ENCODE measurements at places on chromosomes 13 and 19.

- no peak for DNase-seq
These were observed 53.2 kb downstream of the C13orf42 start for GRCh38 chr13:51057906-51058305.

DNA sequence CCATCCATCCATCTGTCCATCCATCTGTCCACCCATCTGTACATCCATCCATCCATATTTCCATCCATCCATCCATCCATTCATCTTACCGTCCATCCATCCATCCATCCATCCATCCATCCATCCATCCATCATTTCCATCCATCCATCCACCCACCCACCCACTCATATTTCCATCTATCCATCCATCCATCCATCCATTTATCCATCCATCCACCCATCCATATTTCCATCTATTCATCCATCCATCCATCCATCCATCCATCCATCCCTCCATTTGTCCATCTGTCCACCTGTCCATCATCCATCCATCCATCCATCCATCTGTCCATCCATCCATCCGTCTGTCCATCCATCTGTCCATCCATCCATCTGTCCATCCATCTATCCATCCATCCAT, 20.3 kb upstream of the EMC10 start:
- no peak for DNase-seq

- DNase-seq: no peak
These were observed 7.5 kb upstream of the DMWD start for GRCh38 chr19:45800070-45800553.

GRCh38 chr13:83819611-83820010, 62.7 kb downstream of the SLITRK1 start:
- no peak for DNase-seq

- no peak for DNase-seq
These were observed 5.2 kb upstream of the C3 start for GRCh38 chr19:6725513-6726231.

DNA sequence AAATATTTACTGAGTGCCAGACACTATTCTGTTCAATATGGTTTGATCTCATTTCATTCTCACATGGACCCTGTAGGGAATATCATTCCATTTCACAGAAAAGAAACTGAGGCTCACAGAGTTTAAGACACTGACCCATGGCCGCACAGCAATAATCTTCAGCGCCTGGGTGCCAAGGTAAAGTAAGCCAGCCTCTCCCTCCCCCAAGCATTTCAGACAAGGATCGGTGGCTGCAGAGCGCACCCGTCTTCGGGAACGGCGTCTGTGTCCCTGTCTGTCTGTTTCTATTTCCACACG, 4.3 kb upstream of the PDE4A start:
- DNase-seq: no peak

- no peak for DNase-seq
These were observed 74.3 kb upstream of the LRCH1 start for GRCh38 chr13:46478651-46479050.

GRCh38 chr13:109152941-109153340, 523.5 kb downstream of the MYO16 start:
- DNase-seq: no peak

DNA sequence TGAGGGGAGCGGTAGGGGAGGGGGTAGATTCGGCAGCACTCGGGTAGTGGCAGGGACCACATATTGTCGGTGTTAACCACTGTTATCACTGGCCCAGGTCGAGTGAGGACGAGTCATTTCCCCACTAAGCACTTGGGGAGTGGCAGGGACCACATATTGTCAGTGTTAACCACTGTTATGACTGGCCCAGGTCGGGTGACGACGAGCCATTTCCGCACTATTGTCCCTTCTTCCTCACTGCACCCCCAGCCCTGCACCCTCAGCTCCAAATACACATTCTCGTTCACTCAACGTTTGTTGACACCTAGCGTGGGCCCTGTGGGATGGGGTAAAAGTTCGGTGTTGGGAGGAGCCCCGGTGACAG, 467 bp upstream of the CLN5 start:
- no peak for DNase-seq

GRCh38 chr19:41746593-41747227, 8.6 kb upstream of the CEACAM6 start:
- no peak for DNase-seq

DNA sequence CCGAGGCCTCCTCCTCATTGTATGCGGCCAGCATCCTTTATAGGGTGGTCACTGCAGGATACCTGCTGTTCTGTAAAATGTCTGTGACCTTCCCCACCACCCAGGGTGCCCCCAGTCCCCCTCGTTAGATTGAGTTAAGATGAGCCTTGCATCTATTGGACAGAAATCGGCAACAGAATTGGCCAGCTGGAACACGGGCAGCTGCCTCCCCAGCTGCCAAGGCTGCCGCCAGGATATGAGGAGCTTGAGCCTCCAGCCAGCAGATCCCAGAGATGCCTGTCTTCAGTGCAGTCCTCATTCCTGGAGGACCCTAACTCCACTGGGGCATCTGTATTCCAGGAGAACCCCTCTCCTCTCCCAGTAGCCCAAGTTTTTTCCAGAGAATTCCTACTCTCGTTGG, 463.0 kb downstream of the TSHZ3 start:
- no peak for DNase-seq

DNA sequence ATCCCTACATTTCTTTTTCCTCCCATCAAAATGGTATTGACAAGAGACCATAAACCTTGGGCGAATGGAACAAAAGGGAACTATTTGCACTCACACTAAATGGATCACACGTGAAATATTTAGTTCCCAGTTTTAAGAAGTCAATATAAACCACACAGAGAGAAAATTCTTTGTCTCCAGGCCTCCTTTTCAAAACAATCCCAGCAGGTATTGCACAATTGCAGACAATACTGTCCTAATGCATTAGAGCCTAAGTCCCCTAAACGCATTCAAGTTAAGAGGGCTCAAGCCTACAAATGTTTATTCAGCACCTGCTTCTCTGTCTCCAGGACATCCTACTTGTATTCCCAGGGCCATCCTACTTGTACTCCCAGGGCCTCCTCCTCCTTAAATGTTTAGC, 1.3 kb upstream of the B3GLCT start:
- DNase-seq: no peak

GRCh38 chr13:62850331-62850730, 1434.7 kb upstream of the PCDH20 start:
- DNase-seq: no peak

DNA sequence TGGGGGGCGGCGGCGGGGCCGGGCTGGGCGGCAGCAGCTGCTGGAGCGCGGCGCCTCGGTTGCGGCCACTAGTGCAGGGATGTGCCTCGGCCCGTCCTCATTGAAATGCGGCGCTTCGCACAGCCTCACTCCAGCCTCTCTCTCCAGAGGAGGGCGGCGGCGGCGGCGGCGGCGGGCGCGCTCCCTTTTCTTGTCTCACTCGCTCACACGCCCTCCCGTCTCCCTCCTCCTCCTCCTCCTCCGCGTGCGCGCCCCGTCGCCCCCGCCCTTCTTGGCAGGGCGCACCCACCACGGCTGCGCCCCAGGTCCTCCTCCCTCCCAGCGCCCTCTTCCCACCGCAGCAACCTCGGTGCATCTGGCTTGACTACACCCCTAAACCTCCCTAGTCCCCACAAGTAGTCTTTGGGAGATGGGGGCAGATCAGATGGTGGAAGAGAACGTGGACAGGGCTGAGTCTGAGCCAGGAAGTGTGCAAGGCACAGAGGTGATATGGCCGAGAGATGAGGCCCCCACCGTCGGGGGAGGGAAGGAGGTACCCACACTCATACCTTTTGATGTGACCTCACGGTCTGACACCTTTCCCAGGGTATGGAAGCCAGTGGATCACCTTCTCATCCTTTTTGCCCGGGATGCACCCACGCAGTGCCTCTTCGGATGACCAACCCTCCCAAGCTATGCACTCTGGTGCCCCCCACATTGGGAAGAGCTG, at the start of gene DCLK1:
Gene DCLK1, minus strand, starts transcription at position 161 of the 709 bp plus-strand sequence.
- DNase-seq: no peak

DNA sequence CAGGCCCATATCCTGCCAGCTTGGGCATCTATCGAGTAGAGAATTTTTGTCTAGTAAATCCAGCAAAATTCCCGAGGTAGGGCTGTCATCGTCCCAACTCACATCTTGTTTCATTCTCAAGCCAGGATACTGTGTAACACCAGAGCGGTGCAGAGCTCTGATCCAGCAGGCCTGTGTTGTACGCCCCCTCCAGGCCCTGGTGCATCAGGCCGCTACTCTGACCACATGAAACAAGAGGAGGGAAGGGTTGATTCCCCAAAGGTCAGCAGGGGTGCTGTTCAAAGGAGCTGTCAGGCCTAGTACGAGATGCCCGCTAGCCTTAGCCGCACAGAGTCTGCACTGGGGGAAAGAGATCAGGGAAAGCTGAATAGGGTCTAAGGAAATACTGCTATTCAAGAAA, 276.0 kb downstream of the SLC7A1 start:
- no peak for DNase-seq

DNA sequence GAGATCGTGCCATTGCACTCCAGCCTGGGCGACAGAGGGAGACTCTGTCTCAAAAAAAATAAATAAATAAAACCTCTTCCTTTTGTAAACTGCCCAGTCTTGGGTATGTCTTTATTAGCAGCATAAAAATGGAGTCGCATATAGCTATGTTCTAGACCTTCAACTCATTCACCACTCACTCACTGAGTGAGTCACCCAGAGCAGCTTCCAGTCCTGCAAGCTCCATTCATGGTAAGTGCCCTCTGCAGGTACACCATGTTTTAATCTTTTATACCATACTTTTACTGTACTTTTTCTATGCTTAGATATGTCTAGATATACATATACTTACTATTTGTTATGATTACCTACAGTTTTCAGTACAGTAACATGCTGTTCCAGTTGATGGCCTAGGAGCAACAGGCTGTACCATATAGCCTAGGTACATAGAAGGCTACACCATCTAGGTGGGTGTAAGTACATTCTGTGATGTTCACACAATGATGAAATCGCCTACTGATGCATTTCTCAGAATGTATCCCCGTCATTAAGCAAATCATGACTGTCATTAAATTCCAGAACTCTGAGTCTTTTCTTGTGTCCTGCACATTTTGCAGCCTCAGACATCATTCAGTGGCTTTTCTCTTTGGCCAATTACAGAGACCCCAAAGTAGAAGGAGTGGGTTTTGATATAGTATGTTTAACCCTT, 13.7 kb upstream of the FARP1 start:
- DNase-seq: no peak

- no peak for DNase-seq
These were observed 172.0 kb downstream of the POU4F1 start for GRCh38 chr13:78431328-78431727.

GRCh38 chr13:113981611-113982295, 7.9 kb upstream of the C13orf46 start:
- DNase-seq: no peak
